OCI-M1 (cell line): ENCODE measurements at places on chromosomes 1 and 21.

DNA sequence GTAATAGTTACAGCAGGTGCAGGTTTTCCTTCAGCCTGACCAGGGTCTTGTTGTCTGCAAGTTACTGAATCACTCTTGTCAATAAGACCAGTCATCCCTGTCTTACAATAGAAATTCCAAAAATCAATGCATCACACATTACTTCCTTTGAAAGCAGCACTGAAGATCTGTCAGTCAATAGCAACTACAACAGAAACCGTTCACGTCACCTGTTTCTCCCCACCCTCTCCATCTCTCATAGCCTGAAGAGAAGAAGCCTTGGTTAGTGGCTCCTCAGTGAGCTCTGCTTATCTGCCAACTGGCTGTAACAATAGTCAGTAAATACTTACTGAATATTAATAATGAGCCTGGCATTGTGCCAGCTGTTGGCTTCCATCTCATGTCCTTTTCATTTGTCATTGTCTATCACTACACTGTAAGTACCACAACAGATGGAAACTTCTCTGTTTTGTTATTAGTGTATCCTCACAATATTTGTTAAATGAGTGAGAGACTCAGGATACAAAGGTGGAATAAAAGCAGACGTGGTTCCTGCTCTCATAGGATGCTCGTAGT, 195.2 kb downstream of the S1PR1 start:
- DNase-seq: no peak

DNA sequence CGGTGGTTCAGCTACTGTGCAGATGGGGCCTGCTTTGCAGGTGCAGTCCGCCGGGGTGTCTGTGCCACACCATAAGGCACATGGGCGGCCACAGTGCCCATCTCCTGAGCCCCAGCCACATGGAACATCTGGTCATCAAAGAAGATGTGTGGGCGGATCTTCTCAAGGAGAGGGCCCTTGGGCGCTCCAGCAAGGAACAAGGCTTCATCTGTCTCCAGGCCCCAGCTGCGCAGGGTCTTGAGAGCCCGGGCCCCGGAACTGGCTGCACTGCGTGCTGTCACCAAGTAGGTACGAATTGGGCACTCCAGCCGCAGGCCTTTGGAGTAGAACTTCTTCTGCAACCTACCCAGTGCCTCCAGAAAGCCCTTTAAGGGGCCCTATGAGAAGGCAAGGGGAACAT, 12.8 kb downstream of the NT5C1A start:
- no peak for DNase-seq

GRCh38 chr1:6045561-6045960, at the start of gene KCNAB2:
KCNAB2 (plus strand) TSS chr1:6045888; CDS start chr1:6051537, 5,649 bp downstream.
- no peak for DNase-seq

- no peak for DNase-seq
These were observed 726 bp upstream of the FCER1G start for GRCh38 chr1:161214369-161214768.

DNA sequence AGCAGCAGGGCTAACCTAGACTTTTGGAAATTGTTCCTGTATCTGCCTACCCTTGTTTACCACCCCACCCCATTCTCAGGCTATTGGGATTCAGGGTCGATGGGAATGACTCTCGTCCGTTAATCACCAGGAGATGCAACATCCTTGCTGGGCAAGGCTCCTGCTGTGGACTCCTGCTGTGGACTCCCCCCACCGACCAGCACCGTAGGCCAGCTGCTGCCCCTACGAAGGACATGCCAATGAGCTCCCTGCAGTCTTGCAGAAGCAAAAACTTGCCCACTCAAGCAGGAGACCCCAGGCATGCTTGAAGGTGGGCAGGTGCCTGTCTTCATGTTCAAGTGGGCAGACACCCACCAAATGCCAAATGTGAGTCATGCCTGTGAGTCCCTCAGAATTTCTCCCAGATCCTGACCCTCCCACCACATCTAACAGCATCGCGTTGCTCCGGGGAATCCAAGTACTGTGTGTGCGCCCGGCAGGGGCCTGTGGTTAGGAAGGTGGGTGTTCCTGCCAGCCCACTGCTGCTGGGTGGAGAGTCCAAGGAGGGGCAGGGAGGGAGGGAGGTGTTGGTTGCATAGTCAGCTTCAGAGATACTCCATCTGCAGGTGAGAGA, 41.7 kb upstream of the SOX13 start:
- no peak for DNase-seq

DNA sequence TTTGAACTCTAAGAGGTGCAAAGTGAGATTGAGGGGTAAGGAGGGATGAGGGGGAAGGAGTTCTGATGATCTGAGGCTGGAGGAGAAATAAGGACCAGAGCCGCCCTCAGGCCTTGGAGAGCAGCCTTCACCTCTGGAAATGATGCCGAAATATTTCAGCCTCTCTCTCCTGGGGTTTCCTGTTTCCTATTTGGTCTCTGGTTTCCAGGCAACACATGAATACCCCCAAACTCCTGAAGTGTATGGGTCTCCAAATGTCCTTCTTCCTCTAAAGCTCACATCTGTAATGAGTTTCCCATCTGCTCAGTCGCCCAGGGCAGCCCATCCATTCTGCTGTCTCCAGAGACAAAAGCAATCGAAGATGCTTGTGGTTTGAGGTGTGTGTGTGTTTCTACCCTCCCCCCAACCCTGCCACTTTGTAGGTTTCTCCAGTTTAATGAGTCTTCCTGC, 52.0 kb upstream of the FAM20B start:
- DNase-seq: no peak

- peak; percentile 96 for DNase-seq
These were observed 16.0 kb upstream of the LRRC7 start for GRCh38 chr1:69551476-69552324.

GRCh38 chr1:58713841-58714240, 14.0 kb upstream of the MYSM1 start:
- DNase-seq: no peak

DNA sequence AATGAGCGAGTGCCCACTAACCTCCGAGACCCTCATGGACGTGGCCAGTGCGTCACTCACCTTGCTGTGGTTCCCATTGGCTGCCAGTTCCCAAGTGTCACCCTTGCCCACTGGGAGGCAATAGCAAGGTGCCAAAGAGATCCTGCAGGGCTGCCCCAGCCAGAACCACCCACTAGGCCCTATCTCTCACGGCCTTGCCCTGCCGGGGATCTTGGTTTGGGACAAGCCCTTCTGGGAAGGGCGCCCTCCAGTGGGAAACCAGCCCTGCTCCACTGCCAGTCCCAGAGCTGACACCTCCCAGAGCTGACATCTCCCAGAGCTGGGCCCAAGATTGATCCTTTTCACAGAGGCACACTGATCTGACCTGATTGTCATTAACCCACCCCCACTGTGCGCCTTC, 2.1 kb upstream of the SELENON start:
- peak; percentile 70 for DNase-seq
